ENCODE measurements at places on chromosomes 12 and 14.

DNA sequence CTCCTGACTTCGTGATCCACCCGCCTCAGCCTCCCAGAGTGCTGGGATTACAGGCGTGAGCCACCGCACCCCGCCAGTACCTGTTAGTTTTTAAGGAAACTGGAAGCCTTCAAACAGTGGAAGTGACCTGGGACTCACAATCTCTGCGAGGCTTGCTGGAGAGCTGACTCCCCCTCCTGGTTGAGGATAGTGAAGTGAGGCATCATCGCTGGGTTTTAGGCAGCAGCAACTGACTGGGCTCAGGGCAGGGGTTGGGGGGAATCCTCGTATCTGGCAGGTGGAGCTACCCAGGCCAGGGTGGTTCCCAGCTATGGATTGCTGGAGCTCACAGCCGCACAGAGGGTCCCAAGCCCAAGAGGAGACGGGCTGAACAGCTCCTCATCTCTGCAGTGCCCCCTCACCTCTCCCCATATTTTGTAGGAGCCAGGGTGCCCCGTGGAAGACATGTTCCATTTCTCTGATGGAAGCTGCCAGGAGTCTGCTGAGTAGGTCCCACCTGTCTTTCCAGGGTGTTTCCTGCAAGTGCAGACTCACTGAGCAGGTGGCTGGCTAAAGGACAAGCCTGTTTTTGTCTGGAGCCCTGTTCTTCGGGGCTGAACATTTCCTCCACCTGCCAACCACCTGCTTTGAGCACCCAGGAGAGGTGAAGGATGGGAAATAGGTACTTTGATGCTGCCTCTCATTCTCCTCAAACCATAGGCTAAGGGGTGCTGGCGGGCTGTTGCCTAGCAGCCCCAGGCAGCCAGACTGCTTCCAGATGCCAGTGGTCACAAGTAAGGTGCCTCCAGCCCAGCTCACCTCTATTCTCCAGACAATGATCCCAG lies 3.1 kb downstream of the AVIL start:
- DNase-seq, result no peak

- no peak for DNase-seq
Measured at GRCh38 chr12:32777159-32777558, 21.5 kb upstream of the YARS2 start.

DNA sequence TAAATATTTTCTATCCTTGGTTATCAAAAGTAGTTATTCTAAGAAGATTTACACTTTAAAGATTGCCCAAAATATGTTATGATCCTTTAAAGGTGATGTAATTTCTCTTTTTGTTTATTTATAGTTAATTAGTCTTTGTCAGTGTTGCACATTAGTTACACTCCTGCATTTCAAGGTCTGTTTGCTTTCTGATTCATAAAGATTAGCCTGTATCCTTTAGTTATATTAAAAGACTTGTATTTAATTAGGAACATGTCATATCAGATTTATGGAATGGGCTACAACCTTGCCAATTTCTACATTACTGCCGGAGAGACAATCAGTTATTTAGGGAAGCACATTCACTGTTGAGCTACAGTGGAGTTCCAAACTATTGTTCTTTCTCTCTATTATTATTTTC lies 3.5 kb downstream of the EPYC start:
- DNase-seq, result no peak

DNA sequence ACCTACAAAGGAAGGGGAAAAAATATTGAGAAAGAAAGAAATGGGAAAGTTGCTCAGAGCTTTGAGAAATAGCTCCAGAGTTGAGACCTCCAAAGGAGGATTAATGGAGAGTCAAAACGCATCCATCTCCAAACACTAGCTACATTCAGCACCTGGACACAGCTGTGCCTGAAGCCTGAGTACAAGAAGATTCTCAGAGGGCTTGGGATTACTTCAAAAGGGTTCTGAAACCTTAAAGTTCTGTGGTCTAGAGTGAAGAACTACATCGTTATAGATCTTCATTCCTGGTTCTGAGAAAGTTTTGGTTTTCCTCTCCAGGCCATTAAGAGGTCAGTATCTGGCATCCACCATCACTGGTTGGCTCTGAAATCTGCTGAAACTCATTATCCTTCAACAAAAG lies 10.5 kb upstream of the TMED10 start:
- DNase-seq, result no peak

- DNase-seq, result no peak
Measured at GRCh38 chr12:7884689-7885088, 12.0 kb upstream of the SLC2A14 start.

GRCh38 chr12:68497107-68497506 lies 113.6 kb upstream of the RAP1B start:
- DNase-seq, result no peak

GRCh38 chr14:94269156-94269555 lies 23.9 kb downstream of the SERPINA10 start:
- DNase-seq, result no peak

GRCh38 chr14:100603341-100604120 lies 16.3 kb upstream of the BEGAIN start:
- DNase-seq, result no peak

DNA sequence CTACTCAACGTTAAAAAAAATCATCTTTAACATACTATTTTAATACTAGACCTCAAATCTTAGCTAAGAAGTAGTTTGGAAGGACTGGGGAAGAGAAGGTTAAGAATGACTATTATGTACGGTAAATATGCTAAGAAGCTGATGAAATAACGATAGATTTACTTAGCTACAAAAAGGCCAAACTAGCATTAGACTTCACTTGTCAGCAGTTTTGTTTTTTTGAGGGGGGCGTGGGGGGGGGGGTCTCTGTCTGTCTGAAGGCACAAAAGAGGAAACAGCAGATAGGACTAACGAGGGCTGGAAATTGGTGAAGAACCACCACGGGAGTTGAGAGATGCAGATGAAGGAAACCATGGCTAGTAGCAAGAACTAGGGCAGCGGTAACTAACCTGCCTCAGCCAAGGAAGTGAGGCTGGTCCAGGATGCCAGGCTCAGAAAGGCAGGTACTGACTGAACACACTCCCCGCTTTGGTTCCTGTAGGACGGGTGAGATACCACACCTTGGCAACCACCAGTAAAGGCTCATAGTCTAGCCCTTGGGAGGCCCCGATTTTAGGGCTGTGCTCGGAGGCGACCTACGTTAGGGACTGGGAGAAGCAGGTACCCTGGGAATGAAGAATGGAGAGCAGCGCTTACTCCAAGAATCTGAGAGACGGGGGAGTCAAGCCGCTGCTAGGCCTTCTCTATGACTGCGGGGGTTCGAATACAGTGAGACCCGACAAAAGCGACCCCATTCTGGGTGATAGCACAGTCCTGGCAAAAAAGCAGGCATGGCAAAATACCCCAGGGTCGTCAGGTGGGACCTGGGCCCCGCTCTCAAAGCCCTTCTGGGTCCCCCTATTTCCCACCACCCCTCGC lies 675 bp downstream of the NEDD8 start:
- DNase-seq, result no peak

- no peak for DNase-seq
Measured at GRCh38 chr12:116975779-116976393, 65.1 kb downstream of the FBXW8 start.
